ENCODE measurements at places on chromosomes 16 and 17.
A peak's percentile ranks its signal among the peaks of the same experiment; 100 is the strongest.

GRCh38 chr16:48011878-48012658, 143.7 kb downstream of the ABCC12 start:
- DNase-seq: no peak

- no peak for DNase-seq
These were observed 8.2 kb upstream of the BRD7 start for GRCh38 chr16:50377001-50377400.

- DNase-seq: no peak
These were observed 14.5 kb upstream of the ADORA2B start for GRCh38 chr17:15930426-15930825.

GRCh38 chr17:77817953-77818352, 140.6 kb upstream of the TNRC6C start:
- DNase-seq: no peak

GRCh38 chr16:46896314-46896968, 12.3 kb downstream of the GPT2 start:
- no peak for DNase-seq

DNA sequence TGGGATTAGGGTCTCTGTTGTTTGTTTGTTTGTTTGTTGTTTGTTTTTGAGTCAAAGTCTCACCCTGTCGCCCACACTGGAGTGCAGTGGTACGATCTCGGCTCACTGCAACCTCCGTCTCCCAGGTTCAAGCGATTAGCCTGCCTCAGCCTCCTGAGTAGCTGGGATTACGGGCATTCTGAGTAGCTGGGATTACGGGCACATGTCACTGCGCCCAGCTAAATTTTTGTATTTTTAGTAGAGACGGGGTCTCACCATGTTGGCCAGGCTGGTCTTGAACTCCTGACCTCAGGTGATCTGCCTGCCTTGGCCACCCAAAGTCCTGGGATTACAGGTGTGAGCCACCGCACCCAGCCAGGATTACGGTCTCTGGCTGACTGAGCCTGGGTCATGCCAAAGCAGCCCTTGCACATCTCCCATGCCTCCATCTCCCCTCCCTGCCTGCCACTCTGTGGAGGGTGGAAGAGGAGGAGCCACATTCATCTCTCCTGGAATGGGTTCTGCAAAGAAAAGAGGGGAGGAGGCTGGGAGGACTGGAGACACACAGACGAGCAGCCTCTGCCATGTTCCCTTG, 59.2 kb downstream of the BEAN1 start:
- no peak for DNase-seq

DNA sequence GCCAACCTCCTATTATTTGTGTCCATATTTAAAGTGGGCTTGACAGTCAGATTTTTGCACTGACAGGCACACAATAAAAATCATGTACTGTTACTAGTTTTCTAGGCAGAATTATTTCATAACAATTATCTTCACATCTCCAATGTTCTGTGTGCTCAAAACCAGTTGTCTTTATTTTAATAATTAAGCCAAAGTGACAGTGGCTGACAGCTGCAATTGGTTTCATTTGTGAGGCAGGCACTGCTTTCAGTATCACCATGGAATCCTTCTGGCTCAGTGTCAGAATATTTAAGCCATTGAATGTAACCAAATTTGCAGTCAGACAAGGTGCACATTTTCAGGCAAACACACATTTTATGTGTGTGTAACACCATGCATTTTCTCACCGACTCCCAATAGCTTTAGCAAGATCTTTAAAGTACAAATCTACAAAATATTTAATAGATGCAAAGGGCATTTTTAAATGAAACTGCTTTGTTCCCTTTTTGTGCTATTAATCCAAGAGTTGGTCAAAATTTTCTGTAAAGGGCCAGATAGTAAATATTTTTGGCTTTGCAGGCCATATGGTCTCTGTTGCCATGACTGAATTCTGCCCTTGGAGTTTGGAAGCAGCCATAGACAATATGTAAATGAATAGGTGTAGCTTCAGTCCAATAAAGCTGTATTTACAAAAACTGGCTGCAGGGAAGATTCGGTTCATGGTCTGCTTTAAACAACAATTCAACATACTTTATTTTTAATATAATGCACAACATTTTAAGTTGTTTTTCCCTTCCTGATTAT, 486.0 kb downstream of the KCNJ2 start:
- no peak for DNase-seq

GRCh38 chr17:42050393-42051012, at the start of gene C17orf113:
C17orf113 (minus strand) TSS chr17:42050601; CDS start chr17:42043376, 7,225 bp downstream.
- DNase-seq: no peak

DNA sequence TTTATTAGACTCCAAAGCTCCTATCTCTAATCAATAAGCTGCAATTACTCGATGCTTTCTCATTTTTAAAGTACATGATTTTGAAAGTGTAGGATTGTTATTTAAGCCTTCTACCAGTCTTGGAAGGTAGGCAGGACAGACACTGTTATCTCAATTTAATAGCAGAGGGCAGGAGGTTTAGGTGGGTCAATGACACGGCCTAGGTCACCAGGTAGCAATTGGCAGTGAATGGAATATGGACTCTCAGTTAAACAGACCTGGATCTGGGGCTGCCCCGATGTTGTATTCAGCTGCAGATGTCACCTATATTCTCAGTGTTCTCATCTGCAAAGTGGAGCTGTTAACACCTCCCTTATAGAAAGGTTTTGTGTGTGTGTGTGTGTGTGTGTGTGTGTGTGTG, 124.4 kb upstream of the ANKFN1 start:
- no peak for DNase-seq

DNA sequence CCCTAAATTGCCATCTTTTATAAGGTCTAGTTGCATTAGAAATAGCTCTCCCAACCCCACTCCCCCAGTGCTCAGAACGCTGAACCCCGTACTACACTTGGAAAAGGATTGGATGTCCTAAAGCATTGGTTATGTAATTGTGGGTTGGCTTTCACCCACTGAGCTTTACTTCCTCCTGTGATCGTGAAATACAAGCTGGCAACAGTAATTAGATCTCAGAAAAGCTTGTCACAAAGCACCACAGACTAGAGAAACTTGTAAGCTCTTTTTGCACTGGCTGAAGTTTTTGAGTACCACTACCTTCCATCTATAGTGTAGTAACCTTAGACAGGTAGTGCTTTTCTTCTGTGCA, 54.4 kb downstream of the SIAH1 start:
- DNase-seq: no peak

DNA sequence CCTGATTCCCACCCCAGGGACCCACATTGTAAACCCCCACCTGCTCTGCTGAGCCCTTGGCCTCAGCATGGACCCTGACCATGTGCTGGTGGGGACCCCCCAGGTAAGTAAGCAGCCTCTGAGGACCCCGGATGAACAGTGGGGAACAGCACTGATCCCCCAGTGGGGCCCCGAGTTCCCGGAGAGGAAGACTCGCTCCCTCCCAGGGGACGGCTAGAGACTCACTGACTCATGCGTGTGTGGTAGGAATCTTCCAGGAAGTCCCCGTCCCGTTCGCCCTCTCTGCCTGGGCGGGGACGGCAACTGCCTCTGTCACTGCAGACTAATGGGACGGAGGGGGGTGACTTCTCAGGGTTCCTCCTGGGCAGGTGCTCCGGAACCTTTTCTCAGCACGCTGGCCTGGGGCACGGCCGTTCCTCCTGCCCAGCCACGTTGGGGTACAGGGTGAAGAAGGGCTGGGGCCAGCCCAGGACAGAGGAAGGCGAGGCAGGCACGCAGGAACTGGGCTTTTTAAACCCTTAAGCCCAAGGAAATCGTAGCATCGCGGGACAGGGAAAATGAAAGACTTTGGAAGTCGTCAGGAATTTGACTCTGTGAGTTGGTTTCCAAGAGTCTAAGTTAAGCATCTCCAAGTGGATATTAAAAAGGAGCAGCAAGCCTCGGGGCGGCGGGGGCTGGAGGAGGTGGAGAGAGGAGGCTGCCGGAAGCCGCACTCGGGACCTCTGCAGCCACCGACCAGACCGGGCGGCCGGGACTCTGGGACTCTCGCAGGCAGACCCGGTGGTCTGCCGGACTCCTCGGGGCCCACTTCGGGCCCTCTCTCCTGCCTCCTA, 178.7 kb downstream of the SEC14L1 start:
- peak; percentile 75 for DNase-seq

DNA sequence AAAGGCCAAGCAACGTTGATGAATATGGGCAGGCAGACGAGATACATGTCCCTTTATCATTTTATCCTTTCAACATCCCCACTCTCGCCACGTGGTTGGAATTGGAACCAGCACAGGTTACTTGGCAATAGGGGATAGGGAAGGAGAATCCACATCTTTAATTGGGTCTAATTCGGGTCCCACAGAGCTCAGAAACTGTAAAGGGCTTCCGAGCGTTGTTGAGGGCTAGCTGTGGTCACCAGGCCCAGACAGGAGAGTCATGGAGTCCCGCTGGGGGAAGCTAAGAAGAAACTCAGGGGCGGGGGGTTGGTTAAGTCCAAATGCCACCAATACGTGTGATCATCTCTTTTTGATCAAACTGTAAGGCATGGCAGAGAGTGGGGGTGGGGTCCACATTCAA, 271.3 kb upstream of the ZFHX3 start:
- DNase-seq: no peak

DNA sequence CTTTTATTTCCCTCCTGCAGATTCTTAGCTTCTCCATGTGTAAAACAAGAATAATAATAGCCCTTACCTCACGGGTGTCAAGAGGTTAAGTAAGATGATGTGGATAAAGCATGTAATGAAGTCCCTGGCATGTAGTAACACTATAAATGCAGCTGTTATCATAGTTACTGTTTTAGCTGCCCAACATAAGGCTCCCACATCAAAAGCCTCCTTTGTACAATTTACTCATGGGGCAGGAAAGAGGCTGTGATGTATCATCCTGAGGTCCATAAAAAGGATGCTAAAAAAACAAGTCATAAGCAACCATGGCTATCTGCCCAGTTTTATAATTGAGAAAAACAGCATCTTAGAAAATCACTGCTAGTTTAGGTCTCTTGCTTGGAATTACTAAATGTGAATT, 339.7 kb downstream of the CA10 start:
- DNase-seq: no peak

DNA sequence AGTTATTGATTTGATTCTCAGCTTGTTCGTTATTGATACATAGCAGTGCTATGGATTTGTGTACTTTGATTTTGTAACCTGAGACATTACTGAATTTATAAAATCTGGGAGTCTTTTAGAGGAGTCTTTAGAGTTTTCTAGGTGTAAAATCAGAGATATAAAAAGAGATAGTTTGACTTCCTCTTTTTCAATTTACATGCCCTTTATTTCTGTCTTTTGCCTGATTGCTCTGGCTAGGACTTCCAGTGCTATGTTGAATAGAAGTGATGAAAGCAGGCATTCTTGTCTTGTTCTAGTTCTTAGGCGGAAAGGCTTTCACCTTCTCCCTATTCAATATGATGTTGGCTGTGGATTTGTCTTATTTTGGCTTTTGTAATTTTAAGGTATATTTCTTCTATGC, 106.2 kb downstream of the PHKB start:
- DNase-seq: no peak

- DNase-seq: no peak
These were observed 8.5 kb downstream of the CACNG1 start for GRCh38 chr17:67052720-67053437.

Measured in HS-5 (cell line).